Stimulated activated CD8-positive, alpha-beta memory T cell treated with anti-CD3 and anti-CD28 coated beads, Interleukin-7, amount 100 ng/mL, for 24 hours (primary cell): ENCODE measurements at places on chromosomes 4 and X.

- DNase-seq: no peak
Observed at GRCh38 chrX:110992611-110993010, 103.4 kb upstream of the PAK3 start.

- DNase-seq: no peak
Observed at GRCh38 chr4:129371065-129371464, 275.1 kb downstream of the C4orf33 start.

- DNase-seq: peak; percentile 1
Observed at GRCh38 chrX:44871931-44872820, 812 bp upstream of the KDM6A start.

- no peak for DNase-seq
Observed at GRCh38 chr4:31467781-31468180, 747.6 kb downstream of the PCDH7 start.

GRCh38 chr4:154616731-154617130, 4.3 kb upstream of the FGG start:
- DNase-seq: no peak

GRCh38 chr4:41009411-41009810, 204.9 kb downstream of the APBB2 start:
- no peak for DNase-seq

GRCh38 chr4:76974150-76974549, 24.6 kb downstream of the SEPTIN11 start:
- no peak for DNase-seq

GRCh38 chr4:62816566-62816965, 1592.7 kb downstream of the TECRL start:
- no peak for DNase-seq

GRCh38 chrX:20224814-20225487, 41.8 kb downstream of the RPS6KA3 start:
- no peak for DNase-seq

- DNase-seq: no peak
Observed at GRCh38 chr4:73693811-73694210, 46.6 kb upstream of the CXCL8 start.

DNA sequence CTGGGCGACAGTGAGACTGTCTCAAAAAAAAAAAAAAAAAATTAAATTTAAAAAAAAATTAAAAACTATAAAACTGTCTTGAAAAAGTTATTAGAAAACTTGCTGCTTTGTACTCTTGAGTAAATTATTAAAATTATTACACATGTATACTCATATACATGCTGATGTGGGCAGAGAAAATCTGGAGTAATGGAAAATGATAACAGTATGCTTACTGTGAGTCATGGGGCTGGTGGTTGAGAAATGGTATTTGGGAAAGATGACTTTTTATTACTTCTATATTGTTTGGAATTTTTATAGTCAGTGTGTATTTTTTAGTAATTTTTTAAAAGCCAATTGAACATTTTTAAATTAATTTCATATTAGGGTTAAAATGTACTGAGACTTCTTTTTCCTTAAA, 7.5 kb downstream of the YY2 start:
- no peak for DNase-seq

- DNase-seq: no peak
Observed at GRCh38 chr4:74418063-74418670, 26.8 kb upstream of the AREG start.

GRCh38 chr4:143554728-143555597, 41.5 kb downstream of the SMARCA5 start:
- no peak for DNase-seq

- DNase-seq: no peak
Observed at GRCh38 chr4:12286351-12286750, 857.7 kb upstream of the HS3ST1 start.

DNA sequence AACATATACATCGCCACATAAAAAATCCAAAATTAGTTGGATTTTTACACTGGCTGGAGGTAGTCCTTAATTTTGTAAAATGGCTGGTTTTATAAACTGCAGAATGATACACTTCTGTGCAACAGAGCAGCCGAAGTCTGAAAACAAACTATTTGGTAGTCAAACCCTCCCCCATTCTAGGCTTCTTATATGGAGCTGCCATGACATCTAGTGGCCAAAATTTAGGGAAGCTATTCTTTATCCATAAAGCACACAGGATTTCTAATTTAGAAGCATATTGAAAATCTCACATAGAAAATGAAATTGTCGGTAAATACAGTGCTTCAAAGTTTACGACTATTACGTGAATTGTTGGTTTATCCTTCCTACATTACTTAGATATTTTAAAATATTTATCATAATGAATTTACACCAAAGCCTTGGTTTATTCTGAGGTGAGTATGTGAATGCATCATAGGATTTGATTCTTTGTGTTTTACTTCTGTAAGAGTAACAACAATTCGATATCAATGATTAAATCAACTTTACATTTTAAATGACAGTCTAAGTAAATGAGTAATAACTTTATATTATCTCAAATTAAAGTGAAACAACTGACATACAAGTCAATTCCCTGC, 113.4 kb upstream of the FAM241A start:
- no peak for DNase-seq

DNA sequence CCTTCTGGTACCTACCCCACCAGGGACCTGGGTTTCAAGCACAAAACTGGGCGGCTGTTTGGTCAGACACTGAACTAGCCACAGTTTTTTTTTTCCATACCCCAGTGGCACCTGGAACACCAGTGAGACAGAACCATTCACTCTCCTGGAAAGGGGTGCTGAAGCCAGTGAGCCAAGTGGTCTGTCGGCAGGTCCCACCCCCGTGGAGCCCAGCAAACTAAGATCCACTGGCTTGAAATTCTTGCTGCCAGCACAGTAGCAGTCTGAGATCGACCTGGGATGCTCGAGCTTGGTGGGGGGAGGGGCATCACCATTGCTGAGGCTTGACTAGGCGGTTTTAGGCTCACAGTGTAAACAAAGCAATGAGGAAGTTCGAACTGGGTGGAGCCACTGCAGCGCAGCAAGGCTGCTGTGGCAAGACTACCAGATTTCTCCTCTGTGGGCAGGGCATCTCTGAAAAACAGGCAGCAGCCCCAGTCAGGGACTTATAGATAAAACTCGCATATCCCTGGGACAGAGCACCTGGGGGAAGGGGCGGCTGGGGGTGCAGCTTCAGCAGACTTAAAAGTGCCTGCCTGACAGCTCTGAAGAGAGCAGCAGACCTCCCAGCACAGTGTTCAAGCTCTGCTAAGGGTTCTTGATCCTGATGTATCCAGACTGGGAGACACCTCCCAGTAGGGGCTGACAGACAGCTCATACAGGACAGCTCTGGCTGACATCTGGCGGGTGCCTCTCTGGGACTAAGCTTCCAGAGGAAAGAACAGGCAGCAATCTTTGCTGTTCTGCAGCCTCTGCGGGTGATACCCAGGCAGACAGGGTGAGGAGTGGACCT, 223.0 kb downstream of the COX18 start:
- DNase-seq: no peak

GRCh38 chrX:45322382-45322781, 121.7 kb upstream of the DIPK2B start:
- DNase-seq: no peak

DNA sequence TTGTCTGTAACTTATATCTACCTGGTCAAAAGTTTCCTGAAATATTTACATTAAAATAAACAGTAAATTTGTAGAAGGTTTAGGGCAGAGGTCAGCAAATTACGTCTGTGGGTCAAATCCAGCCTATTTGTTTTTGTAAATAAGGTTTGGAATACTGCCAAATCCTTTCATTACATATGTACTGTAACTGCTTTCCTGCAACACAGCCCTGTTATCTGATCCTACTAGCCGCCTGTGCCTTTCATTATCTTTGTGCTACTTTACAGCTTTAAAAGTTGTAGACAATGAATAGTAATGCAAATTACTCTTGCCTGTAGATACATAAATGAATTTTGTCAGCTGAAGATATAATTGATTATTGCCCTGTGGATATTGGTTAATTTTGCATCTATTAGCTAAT, 369.6 kb upstream of the SLC7A11 start:
- DNase-seq: no peak

- no peak for DNase-seq
Observed at GRCh38 chrX:24369816-24370215, 9.4 kb downstream of the SUPT20HL1 start.

DNA sequence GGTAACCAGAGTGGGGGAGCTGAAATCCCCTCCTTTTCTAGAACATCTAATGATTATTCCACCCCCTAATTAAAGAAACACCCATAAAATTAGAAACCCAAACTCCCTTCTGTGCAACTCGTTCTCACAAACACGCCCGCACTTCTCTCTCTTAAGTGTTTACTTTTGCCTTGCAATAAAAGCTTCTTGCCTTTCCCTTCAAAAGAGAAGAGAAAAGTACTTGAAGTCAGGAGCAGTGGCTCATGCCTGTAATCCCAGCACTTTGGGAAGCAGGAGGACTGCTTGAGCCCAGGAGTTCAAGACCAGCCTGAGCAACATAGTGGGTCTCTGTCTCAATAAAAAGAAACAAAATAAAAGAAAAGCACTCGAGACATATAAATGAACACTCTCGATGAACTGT, 3.6 kb upstream of the GPR173 start:
- no peak for DNase-seq

GRCh38 chr4:53994382-53995102, 69.9 kb downstream of the CHIC2 start:
- DNase-seq: no peak

DNA sequence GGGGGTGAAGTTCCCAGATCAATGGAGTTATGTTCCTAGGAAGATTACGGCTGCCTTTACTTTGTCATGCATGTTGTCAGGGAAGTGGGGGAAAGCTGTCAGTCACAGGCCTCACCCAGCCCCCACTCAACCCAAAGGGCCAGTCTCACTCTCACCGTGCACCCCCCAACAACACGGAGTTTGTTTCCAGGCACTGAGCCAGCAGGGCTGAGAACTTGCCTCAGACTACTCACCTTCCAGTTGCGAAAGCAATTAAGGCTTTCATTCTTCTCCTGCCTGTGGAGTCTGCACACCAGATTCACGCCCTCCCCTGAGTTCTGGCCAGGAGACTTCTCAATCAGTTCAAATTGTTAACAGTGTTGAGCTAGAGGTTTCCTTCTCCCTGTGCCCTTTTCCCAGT, 114.3 kb downstream of the SH3BGRL start:
- no peak for DNase-seq

DNA sequence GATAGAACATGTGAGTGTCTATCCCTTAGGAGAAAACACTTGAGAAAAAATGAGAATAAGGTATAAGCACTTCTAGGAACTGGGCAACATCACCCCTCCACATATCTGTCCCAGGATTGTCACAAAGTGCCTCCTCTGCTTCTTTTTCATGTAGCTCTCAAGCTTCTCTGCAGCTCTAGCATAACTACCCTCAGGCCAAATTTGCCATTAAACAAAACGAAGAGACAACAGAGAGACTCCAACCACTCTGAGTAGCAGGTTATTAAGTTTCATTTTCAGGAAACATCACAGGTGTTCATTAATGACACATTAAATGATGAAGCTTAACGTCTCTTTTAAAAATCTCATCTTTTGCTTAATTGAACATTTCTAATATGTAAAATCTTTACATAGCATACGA, 580.0 kb downstream of the GALNTL6 start:
- no peak for DNase-seq

DNA sequence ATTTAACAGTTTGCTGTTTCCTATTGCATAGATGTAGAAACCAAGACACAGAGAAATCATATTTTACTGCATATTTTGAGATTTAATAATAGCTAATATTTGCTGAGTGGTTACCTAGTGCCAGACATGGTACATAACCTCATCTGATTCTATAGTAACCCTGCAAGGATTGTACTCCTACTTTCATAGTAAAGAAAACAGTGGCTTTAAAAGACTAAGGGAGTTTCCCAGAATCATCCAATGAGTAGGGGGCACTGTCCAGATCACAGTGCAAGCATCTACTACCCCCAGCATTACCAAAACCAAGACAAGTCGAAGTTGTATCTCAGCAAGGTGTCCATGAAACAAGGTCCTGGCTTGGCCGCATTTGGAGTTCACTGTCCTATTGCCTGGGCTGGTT, 224.5 kb upstream of the TENM3 start:
- DNase-seq: no peak

- no peak for DNase-seq
Observed at GRCh38 chr4:138562544-138562991, 320.4 kb upstream of the SLC7A11 start.

DNA sequence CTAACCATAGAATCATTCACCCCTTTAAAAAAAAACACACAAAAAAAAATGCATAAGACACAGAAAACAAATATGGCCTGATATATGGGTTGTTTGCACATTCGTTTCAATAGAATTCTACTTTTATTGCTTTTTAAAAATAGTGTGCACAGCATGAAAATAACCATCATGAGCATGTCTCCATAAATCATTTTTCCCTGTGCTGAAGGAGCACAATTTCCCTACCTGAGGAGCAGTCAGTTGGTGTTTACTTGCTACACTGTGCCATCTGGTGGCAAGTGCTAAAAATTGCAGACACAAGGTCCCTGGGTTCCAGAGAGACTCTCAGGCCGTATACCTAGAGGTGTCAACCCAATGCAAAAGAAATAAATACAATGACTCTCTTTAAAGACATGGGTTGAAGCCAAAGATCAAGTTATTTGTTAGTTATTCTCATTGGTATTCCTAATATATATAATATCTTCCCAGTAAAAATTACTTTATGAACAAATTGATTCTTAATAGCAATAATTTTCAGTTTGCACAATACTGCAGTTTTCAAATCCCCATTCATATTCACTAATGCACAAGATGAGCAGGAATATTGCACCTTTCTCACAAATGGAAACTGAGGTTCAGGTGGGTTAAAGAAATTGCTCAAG, 551.4 kb downstream of the IQCM start:
- DNase-seq: no peak

DNA sequence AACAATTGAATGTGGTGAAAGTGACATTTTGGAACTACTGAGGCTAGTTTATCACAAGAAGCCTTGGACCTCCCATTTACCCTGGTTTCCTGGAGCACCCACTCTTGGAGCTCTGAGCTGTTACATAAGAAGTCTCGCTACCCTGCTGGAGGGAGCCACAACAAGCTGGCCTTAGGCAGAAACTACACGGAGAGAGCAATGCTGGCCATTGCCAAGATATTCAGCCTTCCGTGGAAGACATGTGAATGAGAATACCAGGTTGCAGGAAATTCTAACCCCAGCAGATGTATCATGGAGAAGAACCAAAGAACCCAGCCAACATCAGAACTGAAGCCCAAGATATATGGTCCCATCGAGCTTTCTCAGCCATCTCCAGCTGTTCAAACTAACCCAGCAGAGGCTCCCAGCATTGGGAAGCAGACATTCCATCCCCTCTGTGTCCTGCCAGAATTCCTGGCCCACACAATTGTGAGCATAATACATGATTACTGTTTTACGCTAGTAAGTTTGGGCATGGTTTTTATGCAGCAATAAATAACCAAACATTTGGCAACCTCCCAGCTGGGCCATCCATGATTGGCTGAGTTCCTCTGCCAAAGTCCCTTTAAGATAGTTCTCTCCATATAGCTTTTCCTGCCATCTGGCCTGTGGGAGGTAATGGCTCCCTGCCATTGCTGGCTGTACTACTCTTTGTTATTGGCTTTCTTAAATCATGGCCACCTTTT, 17.9 kb upstream of the PDE5A start:
- no peak for DNase-seq

GRCh38 chr4:16085822-16086221, 2.0 kb upstream of the PROM1 start:
- DNase-seq: no peak
